ACHN (cell line): ENCODE measurements at places on chromosomes 7 and 10.

- no peak for DNase-seq
Observed at GRCh38 chr7:111172564-111173257, 81.8 kb downstream of the LRRN3 start.

- DNase-seq, result peak; percentile 97
Observed at GRCh38 chr7:140059273-140060242, 3.2 kb downstream of the PARP12 start.

DNA sequence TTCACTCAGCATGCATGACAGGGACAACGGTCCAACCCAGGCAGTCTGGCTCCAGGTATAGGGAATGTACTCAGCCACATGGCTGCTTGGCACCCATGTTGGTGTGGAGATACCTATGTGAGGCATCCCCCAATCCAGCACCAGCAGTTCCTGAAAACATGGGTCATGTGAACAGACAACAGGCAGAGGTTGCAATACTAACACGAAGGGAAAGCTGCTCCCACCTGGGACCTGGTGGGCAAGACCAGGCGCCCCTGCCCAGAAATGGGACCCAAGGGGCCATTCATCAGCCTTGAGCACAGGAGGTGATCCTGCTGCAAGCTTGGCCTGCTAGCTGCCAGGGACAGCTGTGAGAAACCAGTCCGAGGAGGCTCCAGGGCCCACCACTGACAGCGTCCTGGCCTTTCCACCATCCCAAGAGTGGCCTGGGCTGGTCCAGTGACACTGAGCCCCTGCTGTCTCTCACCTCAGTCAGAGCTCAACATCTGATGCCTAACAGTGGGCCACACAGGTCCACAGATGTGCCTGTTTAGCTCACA is 142.3 kb downstream of the ARHGAP22 start:
- DNase-seq, result no peak

- DNase-seq, result no peak
Observed at GRCh38 chr7:107826451-107826850, 23.4 kb upstream of the SLC26A3 start.

GRCh38 chr7:47044625-47045024 is 537.3 kb downstream of the TNS3 start:
- DNase-seq, result no peak

DNA sequence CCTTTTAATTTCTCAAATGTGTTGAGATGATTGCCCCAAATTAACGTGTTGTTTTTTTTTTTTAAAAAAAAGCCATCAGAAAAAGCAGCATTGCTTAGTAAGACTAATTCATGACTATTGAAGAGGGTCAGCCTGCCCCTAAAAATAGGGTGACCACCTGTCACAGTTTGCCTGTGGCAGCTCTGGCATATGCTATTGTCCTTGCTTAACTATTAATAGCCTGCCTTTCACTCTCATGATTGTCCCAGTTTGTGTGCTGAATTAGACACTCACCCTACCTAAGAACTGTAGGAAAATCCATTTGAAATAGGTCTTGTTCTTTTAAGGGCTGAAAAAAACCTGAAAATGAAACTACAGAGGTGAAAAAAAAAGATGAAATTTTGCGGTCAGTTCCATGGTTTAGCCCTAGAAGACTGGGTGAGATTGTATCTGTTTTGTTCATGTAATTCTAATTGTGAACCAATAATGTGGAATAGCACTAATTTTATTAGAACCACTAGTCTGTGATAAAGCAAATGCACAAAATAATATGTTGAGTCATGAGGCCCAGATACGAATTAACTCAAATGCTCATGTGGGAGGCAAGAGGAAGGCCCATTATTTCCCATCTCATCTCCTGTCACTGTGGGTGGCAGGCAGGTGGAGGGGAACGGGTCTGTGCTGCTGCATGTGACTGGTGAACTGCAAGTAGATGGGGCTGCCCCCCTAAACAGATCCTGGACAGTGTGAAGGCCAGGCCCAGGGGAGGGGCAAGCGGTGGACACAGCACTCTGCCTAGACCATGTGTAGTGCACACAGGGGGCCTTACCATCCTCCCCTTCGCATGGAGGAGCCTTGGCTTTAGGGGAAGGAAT is 265.4 kb upstream of the NFE2L3 start:
- no peak for DNase-seq

GRCh38 chr7:32524631-32525030 is 29.3 kb downstream of the AVL9 start:
- no peak for DNase-seq

- no peak for DNase-seq
Observed at GRCh38 chr10:103706047-103706446, 149.3 kb downstream of the SH3PXD2A start.

DNA sequence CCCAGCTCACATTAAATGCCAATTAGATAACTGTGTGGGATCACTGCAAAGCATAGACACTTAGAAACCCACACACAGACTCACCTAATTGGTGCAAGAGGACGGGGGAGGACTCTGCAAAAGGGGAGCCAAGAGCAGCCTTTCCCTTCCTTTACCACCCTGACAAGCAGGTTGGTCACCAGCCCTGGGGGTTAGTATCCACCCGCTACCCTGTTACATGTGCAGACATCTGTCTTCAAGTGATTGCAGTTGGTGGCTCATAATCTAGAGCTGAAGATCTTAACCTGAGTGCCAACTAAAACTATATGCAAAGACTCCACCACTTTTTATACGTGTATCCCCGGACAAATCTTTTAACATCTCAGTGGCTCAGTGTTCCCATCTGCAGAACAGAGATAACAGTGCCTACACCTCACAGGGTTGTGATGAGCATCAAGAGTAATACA is 56.9 kb downstream of the SORBS1 start:
- DNase-seq, result no peak

DNA sequence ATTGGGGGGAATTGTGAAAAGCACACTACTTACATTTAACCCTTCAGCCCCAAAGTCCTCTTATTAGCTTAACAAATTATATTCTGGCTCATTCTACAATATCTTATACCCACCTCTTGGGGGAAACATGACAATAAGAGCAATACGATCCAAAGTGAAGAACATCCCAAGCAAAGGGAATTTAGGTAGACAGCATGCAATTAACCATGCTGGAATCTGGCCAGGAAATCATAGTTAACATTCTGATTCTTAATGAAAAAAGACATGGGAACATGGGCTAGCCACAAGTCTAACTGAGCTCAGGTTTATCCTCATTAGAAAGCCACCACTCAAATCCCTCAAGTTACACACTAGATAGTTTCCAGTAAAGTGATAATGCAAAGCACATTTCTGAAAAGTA is 241.9 kb upstream of the SLC26A5 start:
- DNase-seq, result no peak

- peak; percentile 38 for DNase-seq
Observed at GRCh38 chr7:36986511-36986933, 262.2 kb upstream of the AOAH start.

DNA sequence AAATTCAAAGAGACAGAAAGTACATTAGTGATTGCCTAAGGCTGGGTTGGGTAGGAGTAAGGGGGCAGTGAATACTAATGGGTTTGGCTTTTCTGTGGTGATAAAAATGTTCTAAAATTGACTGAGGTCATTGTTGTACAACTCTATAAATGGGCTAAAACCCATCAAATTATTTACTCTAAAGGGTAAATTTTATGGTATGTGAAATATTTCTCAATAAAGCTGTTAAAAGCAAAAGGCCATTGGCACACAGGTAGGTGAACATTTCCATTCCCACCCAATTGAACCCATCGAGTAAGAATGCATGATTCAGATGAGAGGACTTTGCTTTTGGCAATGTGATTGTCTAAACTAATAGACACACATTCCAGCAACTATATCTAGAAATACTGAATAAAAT is 579.4 kb downstream of the GATA3 start:
- no peak for DNase-seq

- peak; percentile 45 for DNase-seq
Observed at GRCh38 chr10:35409094-35409582, 72.8 kb downstream of the CCNY start.

GRCh38 chr7:74023092-74023536 is 4.9 kb upstream of the ELN start:
- peak; percentile 50 for DNase-seq

- DNase-seq, result no peak
Observed at GRCh38 chr10:46528171-46528671, 28.2 kb downstream of the GPRIN2 start.

DNA sequence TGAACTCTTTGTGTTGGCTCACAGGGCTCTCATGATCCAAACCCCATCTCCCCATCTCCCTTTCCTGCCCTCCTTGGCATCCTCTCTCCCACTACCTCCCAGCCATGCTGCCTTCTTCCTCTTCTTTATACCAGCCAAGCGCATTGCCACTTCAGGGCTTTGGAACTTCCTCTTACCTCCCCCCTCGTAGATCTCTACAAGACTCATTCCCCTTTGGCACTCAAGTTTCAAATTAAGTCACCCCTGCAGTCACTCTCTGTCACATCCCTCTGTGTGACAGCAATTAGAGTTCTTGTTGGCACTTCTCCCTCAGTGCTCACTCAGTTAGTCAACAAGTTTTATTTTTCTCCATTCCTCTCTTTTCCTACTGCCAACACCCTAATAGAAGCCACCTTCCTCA is 20.8 kb upstream of the NRP1 start:
- no peak for DNase-seq

DNA sequence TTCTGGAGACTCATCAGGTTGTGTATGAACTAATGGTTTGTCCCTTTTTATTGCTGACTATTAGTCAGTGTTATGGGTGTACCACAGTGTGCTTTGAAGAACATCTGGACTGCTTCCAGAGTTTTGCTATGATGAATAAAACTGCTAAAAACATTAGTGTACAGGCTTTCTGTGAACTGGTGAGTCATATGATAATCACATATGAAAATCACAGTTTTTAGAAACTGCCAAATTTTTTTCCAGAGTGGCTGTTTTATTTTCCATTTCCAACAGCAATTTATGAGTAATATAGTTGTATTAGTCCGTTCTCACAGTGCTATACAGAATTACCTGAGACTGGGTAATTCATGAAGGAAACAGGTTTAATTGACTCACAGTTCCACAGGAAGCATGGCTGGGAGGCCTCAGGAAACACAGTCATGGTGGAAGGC is 281.2 kb upstream of the VSTM2A start:
- DNase-seq, result peak; percentile 30

- peak; percentile 72 for DNase-seq
Observed at GRCh38 chr7:117716707-117717299, 156.4 kb downstream of the CTTNBP2 start.

GRCh38 chr7:115477193-115477651 is 553.3 kb downstream of the TFEC start:
- peak; percentile 80 for DNase-seq

DNA sequence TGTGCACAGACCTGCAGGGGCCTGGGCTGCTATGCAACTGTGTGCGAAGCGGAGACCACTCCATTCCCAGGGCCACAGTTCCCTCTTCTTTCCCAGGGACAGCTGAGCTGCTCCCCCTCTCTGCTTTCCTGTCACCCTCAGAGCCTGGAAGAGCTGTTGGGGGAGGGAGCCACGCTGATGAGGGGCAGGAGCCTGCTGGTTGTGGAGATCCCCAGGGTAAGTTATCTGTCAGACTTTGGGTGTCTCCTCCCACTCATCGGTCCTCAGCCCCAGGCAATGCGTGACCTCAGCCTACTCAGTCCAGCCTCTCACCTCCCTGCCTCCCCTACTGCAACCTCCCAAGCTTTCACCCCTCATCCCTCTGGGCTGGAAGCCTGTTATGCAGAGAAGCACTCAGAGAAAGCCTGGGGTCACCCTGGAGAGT is 53.5 kb downstream of the ZNF467 start:
- DNase-seq, result no peak

GRCh38 chr10:130992802-130993523 is 318.6 kb downstream of the TCERG1L start:
- no peak for DNase-seq

DNA sequence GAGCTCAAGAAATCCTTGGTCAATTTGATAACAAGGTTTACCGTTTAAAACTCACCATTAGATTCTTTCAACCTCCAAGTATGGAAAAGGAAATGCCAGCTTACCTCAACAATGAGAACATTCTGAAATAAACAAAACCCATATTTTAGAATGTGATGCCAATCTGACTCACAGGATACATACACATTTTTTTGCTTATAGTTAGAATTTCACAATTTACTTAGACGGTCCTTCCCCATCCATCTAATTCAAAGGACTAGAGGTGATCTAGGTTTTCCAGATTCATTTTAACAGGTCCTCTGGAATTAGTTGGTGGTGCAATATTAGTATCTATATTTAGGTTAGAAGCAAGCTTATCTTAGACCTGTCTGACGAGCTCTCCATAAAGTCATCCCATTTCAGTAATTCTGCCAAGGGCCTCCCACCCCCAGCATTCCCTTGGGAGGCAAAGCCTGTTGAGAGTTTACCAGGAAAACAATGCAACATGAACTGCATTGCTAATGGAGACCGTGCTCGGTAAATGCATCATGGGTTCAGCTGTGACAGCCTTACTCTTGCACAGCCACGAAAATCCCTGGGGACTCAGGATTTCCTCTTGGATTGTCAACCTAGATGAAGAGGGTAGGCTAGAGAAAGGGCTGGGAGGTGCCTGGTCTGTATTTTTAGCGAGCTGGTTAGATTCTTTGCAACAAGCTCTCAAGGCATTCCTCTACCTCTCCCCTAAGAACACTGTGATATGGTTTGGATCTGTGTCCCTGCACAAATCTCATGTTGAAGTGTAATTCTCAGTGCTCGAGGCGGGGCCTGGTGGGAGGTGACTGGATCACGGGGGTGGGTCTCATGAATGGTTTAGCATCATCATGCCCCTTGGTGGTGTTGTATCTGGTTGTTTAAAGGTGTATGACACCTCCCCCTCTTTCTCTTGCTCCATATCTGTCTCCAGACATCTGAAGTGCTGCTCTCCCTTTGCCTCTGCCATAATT is 93.8 kb downstream of the PRTFDC1 start:
- DNase-seq, result no peak

DNA sequence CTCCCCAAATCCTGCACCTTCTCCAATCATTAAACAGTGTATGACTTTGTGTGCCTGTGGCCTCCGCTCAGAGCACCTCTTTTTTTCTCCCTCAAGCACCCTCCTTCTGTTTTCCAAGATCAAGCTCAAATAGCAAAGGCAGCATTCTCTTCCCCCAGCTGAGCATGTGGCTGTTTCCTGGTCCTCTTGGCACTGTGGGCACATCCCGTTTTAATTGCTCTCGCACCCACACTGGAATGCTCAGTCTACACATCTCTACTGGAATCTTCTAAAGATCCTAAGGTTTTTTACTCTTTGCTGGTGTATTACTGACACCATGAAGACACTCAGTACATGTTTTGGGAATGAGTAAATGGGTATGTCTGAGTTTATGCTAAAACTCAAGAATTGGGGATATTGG is 107.4 kb downstream of the WDFY4 start:
- no peak for DNase-seq
